ENCODE measurements at places on chromosomes 7 and 10.

- no peak for DNase-seq
Observed at GRCh38 chr7:44056681-44057080, 8.7 kb downstream of the PGAM2 start.

DNA sequence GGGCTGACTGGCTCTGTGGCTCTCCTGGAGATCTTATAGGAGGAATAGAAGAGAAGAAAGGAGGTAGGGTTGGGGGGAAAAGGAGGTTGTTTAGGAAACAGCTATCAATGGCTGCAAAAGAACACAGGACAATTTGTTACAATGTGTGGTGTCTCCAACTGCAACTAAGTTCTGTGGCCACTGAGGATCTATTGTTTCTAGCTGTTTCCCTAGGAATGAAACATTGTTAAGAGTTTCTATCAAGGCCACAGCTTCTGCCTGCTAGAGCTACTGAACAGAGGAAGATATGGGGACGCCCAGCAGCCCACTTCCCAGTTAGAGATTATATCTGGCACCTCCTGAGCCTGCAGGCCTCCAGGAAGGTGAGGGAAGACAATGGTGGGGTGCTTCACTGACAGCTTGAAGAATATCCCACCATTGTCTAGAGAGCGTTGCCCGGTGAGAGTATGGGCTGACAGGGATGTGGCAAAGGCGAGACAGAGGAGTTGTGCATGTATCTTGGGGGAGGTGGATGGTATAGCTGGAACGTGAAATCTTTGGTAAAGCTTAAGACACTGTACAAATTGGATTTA is 4.0 kb downstream of the SCD start:
- DNase-seq, result no peak

DNA sequence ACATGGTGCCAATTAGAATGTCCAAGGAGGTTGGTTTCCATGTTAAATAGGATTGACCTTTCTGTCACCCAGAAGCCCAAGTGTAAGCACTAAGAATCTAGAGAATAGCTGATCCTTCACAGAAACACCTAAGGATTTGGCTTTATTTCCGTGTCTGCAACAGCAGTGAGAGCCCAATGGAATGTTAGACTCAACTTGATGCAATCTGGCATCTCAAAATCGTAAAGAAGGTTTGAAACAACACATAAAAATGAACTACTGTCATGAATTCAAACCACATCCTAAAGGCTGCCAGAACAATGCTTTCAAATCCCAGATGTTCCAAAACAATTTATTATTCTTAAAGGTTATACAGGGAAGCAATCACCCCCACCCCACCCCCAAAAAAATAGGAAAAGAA is 18.6 kb downstream of the PPP1R3C start:
- no peak for DNase-seq

DNA sequence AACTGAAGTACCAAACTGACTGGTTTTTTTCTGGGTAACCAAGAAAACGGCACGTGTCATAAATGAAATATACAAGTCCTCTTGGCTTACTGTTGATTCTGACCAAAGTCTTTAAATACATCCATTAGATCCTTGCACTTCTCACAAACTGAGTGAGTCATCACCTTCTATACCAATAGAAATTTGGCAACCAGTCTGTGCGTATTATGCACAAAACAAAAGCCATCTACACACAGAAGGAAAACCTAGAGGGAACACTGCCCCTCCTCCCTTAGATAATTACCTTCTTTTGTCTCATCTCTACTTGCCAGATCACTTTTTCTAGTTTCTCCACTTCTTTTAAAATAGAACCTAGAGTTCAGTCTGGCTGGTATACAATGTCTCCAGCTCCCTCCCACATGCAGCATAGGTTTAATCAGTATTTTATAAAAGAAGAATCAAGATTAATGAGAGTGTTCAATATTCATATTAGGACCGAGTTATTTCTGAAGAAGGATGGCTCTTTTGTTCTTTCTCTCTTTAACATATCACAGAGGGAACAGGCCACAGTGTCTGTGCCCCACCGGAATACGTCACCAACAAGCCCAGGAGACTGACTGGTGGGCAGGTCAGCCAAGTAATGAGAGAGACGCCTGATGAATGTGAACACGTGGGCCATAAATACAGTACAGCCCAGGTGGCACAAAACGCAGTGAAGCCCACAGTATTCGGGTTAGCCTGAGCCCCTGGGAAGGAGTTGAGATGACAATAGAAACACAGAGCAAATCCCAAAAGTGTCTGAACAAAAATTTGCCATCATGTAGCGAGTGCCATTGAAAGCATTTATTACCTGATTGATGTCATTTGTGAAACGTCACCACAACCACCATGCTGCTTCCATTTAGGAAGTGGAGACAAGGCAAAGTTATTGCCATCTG is 91.3 kb downstream of the KIAA1549 start:
- DNase-seq, result no peak

DNA sequence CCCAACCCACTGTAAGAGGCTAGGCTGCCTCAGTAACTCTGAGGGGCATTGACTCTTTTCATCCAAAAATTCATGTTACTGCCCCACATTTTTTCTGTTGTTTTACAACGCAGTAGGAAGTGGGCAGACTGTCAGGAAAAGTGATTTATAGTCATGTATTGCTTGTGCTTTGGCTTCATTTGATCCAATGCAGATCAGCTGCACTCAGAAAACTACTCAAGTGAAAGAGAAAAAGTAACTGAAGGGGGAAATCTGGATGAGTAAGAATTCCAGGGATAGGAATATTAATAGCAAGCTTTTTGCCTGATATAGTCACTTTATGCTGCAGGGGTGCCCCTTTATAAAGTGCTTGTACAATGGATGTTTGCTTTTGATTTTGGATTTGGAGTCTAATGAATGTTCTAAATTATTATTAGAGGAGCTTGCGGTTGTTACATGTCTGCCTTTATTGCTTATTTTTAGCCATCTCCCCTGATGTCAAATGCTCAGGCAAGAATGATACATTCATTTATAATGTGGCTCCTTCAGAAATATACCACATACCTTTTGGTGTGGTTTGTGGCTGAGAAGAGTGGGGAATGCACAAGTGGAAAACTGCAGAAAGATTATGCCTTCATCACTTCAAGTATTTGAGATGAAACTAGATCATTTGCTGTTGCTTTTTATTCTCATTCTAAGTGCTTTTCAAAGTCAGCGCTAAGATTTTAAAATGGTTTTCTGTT is 86.1 kb downstream of the EGFR start:
- DNase-seq, result no peak

DNA sequence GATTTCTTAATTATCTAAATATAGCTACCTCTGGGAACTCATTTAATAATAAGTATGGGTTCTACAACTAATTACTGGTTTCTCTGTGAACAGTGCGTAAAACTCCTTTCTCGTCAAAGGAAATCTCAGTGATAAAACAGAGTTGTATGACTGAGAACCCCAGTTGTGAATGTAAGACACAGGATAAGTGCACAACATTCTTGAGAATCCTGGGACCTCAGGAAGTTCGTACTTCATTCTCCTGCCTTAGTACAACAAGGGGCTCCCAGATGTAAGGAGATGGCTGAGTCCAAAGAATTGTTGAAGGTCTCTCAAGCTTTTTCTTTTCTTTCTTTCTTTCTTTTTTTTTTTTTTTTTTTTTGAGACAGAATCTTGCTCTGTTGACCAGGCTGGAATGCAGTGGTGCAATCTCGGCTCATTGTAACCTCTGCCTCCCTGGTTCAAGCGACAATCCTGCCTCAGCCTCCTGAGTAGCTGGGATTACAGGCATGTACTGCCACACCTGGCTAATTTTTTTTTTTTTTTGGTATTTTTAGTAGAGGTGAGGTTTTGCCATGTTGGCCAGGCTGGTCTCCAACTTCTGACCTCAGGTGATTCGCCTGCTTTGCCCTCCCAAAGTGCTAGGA is 12.5 kb downstream of the DENND10 start:
- no peak for DNase-seq
